ENCODE measurements at places on chromosomes 2 and 18.

GRCh38 chr2:181904022-181904632 is 12.6 kb downstream of the ITPRID2 start:
- DNase-seq = no peak

DNA sequence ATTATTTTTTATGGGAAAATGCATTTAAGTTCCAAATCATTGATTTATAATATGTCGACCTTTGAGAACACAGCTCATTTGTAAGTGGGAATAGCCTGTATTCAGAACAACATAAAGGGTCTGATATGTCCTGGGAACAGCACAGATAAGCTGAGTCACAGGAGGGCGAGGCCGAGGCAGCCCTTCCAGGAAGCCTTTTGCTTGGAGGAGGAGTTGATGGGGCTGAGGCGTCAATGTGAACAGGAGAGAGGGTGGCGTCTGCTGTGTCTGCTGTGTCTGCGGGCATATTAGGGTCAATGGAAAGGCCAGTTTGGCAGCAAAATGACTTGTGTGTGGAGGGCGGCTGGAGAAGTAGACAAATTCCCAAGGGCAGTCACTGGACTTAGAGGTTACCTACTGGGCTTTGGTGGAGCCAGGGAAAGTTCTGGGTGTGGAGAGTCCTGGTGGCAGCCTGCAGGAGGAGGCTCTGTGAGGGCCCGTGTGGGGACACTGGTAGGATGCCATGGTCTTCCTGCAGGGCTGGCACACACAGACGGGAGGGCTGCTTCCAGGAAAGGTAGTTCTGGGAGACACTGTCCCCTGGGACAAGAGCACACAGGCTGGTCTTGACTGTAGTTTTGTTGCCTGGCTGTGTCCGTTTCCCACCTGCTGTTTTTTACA is 128.1 kb downstream of the GLI2 start:
- no peak for DNase-seq

DNA sequence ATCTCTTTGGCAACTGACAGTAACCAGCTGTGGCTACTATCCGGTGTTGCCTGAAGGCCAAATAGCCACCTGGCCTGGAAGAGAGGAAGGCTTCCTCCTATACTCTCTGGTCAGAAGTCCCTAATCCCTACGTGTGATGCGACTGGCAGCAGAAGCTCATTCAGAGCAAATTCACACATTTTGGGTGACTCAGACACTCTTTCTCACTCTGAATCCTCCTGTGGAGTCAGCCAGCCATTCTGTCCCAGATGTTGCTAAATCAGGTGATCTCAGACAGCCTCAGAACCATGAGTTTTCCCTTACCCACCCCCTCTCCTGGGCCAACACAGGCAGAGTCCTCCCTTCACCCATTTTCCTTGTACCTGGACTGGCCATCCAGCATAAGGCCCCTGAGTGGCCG is 34.7 kb downstream of the CFAP53 start:
- no peak for DNase-seq

DNA sequence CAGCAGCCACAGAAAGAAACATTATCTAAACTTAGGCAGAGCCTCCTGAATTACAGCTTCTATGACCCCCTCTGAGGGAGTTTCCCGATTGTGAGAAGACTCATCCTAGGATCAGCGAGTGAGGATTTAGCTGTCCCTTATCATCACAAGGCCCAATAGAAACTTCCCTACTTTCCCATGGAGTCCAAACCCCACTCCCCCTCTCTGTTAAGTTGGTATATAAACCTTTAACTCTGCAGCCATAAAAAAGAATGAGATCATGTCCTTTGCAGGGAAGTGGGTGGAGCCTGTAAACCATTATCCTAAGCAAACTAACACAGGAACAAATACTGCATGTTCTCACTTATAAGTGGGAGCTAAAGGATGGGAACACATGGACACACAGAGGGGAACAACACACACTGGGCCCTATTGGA is 78.8 kb downstream of the MYL12B start:
- no peak for DNase-seq

DNA sequence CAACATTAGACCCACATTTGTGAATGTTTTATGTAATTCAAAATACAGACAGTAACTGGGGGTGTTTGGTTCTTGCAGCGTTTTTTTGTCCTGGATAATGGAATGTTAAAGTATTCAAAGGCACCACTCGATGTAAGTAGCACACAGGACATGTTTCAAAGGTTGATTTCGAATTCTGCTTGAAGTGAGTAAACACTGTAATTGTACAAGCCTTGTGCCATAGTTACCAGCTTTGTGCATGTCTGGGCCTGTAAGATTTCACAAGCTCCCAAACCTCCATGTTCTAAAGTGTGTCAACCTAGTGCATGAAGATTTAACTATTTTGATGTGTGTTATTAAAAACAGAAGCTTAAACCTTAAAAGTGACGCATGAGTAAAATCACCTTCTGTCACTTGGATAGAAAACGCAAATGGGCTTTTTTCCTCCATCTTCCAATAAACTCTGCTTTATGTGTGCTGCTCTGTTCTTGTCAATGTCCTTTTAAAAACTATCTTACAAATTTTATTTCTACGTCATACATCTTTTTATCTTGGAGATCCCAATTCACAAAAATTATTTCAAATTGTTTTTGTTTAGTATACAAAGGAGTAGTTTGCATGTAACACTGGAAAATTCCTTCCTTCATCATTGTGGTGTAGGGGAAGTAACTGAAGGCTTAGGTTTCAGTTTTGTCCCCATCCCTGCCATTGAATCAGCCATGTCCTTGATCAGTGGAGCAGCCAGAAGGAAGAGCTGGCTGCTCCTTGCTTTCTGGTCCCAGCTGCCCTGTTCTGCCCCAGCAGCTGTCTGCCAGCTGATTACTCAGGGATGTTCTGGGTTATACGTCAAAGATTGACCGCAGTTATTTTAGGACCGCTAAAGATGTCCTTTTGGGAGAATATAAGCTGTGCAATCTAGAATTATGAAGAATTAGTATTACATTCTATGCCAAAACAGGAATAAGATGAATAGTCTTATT is 119.2 kb downstream of the PRKRA start:
- DNase-seq = no peak

- no peak for DNase-seq
Measured at GRCh38 chr2:237244976-237245646, 159.4 kb downstream of the COPS8 start.

- no peak for DNase-seq
Measured at GRCh38 chr18:47150824-47151366, 595 bp upstream of the HDHD2 start.

- no peak for DNase-seq
Measured at GRCh38 chr2:105378276-105378840, 20.5 kb downstream of the FHL2 start.

DNA sequence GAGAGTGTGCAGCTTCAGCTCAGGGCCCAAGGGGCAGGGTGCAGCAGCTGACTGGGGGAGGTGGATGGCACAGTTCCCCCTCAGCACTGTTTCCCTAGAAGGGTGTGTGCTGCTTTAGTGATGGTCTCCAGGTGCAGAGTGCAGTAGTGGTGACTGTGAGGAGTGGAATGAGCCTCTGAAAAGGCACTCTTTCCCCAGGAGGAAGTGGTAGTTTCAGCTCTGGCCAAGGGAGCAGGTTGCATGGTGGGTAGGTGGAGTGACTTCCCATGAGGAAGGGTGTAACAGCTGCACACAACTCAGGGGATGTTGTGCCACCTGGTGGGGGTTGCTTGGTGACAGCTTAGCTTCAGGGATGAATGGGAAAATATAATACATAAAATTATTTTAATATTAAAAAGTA is 251.5 kb upstream of the NXPH2 start:
- DNase-seq = no peak

- no peak for DNase-seq
Measured at GRCh38 chr2:168165397-168165796, 82.0 kb downstream of the STK39 start.

DNA sequence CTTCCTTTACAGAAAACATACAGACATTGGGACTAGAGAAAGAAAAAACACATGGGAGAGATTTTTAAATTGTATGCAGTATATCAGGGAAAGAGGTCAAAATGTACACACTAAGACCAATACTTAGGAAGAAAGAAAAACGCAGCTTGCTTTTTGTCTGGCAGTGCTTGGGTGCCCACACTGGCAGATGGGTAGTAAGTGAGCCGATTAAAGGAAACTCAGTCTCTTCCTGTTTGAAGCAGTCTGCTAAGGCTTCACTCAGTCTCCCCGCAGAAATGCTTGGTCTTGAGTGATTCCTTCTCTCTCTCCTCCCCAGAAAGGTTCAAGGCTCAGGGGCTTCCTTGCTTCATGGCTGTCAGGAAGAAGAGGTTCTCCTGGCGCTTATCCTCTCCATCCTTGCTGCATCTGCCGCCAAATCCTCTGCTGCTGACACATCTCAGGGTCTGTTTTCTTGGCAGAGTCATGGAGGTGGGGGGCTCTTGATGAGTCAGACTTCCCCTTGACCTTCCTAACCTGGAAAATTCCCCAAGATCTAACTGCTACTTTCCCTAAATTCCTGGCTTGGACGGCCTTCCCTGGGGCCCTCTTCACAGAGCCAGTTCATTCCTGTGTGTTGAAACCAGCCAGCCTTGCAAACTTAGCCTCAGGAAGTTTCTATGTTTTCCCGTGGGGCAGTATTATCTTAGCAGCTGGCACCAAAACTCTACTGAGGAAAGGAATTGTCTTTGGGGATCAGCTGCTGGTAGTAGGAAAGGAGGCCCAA is 10.5 kb upstream of the TMSB10 start:
- no peak for DNase-seq

DNA sequence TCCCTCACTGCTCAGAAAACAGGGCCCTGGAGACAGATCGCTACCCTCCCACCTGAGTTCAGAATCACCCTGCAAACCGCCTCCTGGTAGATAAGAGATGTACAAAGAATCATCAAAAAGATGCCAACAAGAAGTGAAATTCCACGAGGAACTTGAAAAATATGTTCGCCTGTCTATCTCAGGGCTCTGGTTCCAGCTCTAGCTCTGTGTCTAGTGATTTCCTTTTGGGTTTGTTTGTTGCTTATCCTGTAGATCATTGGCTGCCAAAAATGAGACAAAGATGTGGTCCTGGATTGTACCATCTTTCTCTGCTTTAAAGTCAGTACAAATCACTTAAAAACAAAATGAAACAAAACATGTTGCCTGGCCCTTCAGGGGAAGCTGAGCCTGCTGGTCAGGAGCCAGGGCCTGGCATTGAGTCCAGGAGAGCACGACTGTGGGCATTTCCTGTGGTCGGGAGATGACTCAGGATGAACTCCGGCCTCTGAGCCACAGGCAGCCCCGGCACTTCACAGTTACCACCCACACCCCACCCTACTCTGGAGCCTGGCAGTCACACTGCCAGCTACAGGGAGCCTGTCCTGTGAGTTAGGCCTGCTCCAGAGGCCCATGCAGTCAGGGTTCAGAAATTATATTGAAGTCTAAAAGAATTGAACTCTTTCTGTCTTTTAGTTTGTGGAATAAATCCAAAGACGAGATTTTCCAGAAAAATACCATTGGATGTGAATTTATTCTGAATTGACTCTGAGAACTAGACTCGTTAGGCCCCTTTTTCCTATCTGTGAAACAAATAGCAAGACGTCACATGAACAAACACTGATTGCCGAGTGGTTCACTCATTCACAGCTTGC is 8.0 kb upstream of the ITGB6 start:
- DNase-seq = no peak

DNA sequence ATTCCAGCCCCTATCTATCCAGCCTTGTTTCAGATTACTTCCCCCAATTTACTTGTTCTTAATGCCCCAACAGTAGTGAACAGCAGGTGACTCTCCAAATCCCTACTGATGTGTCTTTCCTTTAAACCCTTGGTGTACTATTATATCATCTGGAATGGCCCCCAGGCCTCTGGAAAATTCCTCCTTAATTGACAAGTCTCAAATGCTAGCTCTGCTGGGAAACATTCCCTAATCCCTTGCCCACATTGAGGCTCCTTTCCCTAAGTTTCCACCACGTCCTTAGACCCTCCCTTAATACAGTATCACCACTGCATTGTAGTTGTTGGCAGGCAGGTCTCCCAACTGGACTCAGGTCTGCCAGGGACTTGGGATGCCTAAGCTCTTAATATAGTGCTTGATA is 41.0 kb downstream of the MYO3B start:
- DNase-seq = no peak

GRCh38 chr18:46324087-46324955 is 220.1 kb downstream of the HAUS1 start:
- no peak for DNase-seq

GRCh38 chr2:112138159-112139032 is at the start of gene FBLN7:
Gene FBLN7 (plus strand): TSS chr2:112138385. CDS start chr2:112138656, 271 bp downstream.
- no peak for DNase-seq

- DNase-seq = no peak
Measured at GRCh38 chr18:55446996-55447671, 140.9 kb downstream of the TCF4 start.

DNA sequence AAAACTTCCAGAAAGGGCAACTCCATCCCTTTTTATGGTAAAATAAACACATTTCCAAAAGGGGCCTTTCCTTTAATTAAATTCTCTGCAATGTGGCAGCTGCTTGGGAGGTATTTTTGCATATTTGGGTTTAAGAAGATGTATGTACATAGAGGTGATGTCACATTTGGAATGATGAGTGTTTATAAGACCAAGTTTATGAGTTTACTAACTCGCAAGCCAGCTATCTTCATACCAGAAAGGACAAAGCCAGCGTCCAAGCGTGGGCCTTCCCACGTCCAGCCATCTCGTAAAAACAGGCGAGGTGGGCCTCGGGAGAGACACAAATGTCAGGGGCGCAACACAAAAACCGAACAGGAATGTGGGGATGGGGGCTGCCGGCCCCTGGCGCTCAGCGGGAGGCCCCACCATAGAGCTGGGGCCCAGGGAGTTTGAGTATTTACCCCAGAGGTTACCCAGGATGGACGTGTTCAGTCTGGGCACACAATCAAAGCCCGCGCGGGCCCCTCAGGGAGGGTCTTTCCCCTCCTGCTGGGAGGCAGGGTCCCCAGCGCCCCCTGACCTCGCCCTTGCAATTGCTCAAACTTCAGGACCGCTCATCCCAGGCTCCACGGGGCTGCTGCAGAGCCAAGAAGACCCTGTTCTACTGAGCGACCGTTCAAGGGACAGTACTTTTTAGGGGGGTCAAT is 137.3 kb downstream of the TWIST2 start:
- no peak for DNase-seq
